Activated CD4-positive, CD25-positive, alpha-beta regulatory T cell (primary cell): ENCODE measurements at places on chromosomes 16 and 17.

GRCh38 chr17:44914148-44914547, 1.2 kb downstream of the GFAP start:
- no peak for DNase-seq

DNA sequence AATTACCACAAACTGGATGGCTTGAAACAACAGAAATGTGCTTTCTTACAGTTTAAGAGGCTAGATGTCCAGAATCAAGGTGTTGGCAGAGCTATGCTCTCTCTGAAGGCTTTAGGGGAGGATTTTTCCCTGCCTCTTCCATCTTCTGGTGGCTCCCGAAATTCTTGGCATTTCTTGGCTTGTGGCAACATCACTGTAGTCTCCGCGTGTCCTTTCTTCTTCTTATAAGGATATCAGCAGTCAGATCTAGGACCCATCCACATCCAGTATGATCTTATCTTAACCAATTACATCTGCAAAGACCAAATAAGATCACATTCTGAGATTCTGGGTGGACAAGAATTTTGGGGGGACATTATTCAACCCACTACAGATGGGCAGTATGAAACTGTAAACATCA, 119.2 kb upstream of the PMFBP1 start:
- no peak for DNase-seq

GRCh38 chr16:73036074-73036826, 11.7 kb downstream of the ZFHX3 start:
- no peak for DNase-seq

- DNase-seq, result no peak
These were observed 22.5 kb downstream of the TIMM22 start for GRCh38 chr17:1019451-1019850.

DNA sequence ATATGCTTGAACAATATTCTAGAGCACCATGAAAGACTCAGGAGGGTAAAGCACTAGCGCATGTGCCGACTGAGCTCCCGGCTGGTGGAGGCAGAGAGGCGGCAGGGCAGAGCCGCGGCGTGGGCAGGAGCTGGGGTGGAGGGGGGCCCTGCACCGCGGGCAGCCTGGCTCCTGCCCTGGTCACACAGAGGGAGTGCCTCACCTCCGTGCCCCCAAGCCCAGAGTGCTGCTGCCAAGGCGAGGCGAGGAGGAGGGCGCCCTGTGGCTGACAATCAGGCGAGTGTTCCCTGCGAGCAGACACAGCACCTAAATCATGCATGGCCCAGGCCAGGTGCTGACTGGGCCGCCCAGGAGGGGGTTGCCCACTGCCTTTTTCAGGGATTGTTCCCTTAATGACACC, 105.8 kb upstream of the TNRC6C start:
- no peak for DNase-seq

DNA sequence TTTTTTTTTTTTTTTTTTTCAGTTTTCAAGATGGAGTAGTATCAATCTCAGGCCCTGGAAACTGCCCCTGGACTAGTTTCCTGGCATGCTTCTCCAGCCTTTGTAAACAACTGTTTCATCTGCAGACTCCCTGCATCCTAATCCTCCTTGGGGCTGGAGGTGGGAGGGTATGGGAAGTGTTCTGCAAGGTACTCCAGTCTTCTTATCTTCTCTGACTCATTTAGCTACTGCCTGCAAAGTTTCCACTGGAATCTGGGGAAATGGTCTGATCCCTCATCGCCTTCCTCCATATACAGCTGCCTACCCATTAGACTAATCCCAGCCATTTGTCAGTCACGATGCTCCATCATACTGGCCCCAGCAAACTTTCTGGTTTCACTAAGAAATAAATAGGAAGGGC, 21.5 kb downstream of the COPZ2 start:
- DNase-seq, result no peak

DNA sequence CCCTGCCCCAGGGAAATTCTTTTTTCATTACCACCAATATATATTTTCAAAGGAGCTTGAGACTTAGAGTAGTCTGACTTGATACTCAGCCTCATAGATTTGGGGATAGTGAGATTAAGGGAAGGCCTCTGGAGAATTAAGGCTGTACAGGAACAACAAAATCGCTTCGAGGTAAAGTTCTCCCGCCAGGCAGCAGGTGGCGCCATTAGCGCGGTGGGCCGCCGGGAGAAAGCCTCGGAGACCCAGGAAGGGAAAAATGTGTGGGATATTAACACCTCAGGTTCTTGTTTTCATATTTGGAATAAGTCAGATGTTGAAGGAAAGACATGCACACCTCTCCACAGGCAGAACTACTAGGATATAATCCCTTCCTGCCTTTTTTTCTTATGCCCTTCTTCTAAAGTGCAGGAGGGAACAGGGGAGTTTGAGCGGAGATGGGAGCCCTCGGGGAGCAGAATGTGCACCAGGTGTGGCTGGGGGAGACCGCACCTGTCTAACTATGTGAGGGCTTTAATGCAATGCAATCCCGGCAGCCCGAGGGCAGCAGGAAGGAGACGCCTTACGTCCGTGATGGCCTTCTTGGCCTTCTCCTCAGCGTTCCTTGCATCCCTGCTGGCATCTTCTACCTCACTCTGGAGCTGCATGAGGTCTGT, 25.9 kb downstream of the MYH3 start:
- no peak for DNase-seq

- no peak for DNase-seq
These were observed 313.1 kb upstream of the TNRC6C start for GRCh38 chr17:77645072-77646045.

DNA sequence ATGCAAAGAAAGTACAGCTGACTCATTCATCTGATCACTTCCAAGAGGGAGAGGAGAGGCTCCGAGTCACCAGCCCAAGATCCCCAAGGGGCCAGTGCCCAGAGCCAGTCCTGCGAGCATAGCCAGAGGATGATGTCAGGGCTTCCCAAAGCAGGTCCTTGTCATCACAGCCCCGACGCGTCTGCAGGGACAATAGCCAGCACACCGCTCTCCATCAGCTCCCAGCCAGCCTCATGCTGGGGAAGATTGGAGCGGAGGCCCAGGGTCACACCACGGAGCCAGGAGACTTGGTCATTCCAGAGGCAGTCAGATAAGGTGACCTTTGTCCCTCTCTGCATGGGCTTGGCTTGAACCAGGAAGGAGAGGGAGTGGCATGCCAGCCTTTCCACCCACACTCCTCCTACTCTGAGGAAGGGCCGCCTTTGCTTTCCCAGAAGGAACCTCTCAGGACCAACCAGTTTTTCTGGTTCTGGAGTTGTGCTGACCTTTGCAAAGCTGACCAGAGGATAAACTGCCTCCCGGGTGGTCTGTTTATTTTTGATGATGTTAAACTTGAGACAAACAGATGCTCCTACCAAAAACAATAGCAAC, 58.3 kb upstream of the ARHGAP44 start:
- no peak for DNase-seq

GRCh38 chr17:5582209-5583185, 1.8 kb downstream of the NLRP1 start:
- no peak for DNase-seq

DNA sequence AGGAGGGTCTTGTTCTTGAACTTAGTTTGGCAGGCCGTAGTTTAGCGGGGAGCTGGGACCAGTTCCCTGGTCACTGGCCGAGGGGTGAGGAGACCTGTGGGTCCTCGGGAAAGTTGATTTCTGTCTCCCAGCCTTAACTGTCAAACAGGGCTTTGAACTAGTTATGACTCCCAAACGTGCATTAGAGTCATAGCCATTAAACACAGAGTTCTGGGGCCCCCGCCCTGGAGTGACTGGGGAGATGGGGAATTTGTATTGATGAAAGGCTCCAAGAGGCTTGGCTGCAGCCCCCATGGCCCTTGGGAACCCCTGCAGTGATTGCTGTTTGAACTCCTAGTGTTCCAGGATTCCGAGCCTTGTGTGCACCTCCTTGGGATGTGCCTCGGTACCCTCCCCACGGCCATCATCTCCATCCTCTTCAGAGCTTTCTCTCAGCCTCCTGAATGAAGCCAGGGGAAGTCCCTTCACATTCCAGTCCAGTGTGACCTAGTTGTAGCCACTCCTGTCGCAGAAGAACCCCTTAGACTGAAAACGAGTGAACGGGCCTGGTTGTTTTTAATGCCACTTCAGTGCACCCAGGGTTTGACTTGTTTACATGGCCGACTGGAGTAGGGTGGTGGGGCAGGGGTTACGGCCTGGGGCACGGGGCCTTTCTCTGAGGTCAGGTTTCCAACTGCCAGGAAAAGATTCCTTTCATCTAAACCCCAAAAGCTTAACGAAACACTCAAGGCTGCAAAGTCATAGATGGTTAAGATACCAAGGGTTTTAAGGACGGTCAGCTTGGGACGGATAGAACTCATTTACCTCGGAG, 1.4 kb downstream of the MPRIP start:
- no peak for DNase-seq

DNA sequence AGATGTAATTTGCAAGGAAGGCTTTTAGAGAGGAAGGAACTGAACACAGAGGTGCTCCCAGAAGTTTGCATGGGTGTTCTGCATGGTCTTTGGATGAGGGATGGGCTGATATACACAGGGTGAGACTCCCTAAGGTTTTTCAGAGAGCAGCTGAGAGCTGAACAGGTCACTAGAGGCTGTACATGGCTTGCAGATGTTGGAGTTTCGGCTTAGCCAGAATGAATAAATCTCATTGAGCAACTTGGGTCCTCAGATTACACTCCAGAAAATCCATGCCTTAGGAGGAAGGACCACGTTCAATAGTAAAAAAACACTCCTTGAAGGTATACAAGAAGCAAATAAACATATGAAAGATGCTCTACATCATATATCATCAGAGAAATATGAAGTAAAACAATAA, 7.5 kb upstream of the ITGB3 start:
- DNase-seq, result no peak

DNA sequence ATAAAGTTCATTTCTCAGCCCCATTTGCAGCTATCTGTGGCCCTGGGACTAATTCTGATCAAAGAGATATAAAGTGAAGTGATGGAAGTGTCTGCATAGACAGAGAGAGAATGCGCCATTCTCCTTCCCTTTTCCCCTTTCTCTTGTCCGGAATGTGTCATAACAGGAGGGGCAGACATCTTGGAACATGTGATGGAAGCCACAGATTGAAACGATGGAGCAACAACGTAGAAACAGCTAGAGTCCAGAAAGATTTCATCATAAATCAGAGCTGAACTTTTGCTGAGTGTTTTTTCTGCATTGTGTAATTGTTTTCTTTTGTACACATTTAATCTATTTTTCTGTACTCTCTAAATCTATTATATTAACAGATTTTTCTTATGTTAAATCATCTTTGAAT, 11.3 kb downstream of the ASGR1 start:
- no peak for DNase-seq

- no peak for DNase-seq
These were observed 1.1 kb upstream of the RHBDL1 start for GRCh38 chr16:674214-674881.

DNA sequence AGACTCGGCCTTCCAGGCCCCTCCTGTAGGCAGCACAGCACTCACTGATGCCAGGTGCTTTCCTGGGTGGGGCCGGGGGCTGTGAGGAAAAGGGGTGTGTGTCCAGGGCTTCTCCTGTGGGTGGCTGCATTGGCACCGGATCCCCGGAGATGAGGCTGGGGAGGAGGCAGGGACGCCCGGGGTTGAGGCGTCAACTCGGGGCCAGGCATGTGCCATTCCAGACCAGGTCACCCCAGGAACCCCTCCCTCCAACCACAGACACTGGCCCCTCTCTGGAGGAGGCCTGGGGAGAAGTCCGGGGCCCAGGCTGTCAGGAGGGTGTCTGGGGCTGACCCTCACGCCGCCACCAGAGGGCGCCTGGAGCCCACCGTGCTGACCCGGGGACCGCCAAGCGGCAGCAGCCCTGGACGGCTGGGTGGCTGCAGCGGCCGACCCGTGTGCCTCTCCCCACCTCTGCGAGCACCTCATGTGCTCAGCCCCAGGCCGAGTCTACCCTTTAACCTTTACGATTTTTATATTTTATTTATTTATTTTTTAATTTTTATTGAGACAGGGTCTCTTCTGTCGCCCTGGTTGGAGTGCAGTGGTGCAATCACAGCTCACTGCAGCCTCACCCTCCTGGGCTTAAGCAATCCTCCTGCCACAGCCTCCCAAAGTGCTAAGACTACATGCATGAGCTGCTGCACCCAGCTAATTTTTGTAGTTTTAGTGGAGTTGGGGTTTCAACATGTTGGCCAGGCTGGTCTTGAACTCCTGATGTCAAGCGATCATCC, 3.2 kb upstream of the METRN start:
- DNase-seq, result peak; percentile 71

DNA sequence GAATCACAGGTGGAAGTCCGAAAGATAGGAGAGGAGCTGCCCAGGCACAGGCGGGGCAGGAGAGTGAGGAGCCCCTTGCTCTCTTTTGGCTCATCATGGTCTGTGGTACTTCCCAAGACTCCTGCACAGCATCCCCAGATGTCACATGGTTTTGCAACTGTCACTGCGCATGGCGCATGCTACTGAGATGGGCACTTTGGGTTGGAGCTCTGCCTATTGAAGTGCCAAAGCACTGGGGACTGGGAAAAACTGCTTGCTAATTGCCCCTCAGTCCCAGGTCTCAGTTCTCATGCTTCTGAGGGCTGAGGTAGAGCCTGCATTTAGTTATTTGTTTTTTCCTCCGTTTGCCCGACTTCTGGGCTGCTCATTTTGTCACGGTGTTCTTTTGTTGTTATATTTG, 156.8 kb upstream of the CDH13 start:
- no peak for DNase-seq

DNA sequence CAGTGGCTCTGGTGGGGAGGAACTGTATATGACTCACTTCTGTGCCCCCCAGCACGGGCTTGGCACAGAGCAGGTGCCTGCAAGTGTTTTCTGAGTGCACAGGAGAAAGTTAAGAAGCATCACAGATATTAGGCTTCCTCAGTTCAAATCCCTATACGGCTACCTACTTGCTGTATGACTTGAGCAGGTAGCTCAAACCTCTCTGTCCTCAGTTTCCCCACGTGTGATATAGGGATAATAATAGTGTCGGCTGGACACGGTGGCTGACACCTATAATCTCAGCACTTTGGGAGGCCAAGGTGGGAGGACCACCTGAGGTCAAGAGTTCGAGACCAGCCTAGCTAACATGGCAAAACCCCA, 95.7 kb downstream of the C16orf78 start:
- no peak for DNase-seq

DNA sequence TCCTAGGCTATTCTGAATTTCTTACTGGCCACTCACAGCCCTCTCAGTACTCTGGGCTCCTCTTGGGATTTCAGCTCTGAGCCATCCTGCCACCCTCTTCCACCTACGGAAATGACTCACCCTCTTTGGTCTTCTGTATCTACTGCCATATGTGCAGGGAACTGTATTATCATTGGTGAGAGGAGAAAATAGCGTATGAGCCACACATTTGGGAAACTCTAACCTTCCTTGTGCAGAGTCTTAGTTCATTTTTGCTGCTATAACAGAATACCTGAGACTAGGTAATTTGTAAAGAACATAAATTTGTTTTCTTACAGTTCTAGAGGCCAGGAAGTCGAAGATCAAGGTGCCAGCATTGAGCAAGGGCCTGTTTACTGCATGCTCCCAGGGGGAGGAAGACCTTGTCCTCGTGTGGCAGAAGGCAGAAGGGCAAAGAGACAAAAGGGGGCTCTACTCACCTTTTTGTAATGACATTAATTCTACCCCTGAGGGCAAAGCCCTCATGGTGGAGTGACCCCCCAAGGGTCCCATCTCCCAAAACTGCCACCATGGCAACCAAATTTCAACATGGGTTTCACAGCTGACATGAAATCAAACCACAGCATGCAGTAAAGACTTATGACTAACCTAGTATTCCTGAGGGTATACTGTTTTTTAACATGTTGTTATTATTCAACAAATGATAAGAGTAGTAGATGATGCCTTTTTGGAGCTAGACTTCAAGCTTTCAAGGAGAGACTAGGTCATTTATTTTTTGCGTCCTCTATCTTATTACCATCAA, 191.8 kb downstream of the PRKCA start:
- no peak for DNase-seq

- DNase-seq, result no peak
These were observed 68.6 kb upstream of the TOB1 start for GRCh38 chr17:50934672-50935220.

GRCh38 chr16:24091125-24091524, 165.0 kb upstream of the CACNG3 start:
- DNase-seq, result no peak
